Stimulated activated CD4-positive, alpha-beta T cell treated with anti-CD3 and anti-CD28 coated beads, Interleukin-1b, Interleukin-23, amount 100 ng/mL, for 1 hour (primary cell): ENCODE measurements at places on chromosomes 16 and 17.

- no peak for DNase-seq
Observed at GRCh38 chr16:89090669-89091426, 2.8 kb upstream of the ACSF3 start.

DNA sequence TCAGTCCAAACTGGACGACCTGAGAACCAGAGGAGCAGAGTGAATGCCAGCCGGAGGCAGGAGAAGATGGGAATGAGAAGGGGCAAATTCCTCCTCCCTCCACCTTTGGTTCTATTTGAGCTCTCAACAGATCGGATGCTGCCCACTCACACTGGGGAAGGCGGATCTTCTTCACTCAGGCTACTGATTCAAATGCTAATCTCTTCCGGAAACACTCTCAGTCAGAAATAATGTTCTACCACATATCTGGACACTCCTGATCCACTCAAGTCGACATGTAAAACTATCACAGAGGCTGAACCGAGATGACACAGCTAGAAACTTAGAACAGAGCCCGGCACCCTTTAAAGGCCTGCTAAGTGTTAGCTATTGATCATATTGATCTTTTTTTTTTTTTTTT lies 57.4 kb upstream of the GRIN2A start:
- no peak for DNase-seq

- DNase-seq: no peak
Observed at GRCh38 chr17:59219992-59220327, 351 bp upstream of the GDPD1 start.

- no peak for DNase-seq
Observed at GRCh38 chr16:67555795-67556212, 6.5 kb upstream of the CTCF start.

GRCh38 chr17:73719588-73720071 lies 75.4 kb upstream of the SDK2 start:
- DNase-seq: no peak

DNA sequence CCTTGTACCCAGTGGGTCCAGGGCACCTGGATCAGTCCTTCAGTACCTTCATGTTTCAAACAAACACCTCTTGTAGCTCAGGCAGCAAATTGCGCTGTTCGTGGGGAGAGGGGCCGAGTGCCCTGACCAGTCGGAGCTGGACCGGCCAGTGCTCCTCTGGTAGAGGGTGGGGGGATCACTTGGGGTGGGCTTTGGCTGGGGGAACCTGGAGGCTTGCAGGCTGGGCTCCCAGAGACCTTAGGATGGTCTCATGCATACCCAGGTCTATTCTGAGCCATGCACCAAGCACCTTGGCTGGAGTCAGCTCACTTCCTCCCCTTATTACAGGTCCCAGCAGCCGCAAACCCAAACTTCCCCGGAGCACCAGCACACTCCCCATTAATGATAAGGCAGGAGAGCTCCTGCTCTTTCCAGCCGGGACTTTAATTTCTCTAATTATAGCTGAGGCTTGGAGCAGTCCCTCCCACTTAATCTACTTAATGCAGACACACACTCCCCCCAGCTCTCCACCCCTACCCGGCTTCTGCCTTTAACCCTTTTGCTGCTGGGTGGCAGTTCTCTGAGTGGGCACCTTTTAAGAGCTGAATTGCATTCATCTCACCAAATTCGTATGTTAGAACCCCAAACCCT lies 26.3 kb upstream of the MGAT5B start:
- no peak for DNase-seq

DNA sequence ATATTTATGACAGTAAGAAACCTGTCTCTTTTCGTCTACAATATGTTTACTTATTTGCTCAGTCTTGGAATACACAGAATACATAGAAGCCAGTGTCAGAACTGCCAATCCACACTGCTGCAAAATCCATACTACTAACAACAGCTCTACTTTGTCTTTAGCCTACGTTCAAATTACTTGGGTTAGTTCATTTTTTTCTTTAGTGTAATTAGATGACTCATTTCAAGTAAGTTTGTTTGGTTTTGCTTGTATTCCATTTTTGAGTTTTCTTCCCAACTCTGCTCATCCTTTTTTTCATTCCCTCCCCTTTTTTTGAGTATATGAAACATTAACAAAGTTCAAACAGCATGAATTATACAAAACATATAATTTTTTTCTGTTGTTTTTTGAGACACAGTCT lies 16.9 kb downstream of the CMC2 start:
- no peak for DNase-seq

DNA sequence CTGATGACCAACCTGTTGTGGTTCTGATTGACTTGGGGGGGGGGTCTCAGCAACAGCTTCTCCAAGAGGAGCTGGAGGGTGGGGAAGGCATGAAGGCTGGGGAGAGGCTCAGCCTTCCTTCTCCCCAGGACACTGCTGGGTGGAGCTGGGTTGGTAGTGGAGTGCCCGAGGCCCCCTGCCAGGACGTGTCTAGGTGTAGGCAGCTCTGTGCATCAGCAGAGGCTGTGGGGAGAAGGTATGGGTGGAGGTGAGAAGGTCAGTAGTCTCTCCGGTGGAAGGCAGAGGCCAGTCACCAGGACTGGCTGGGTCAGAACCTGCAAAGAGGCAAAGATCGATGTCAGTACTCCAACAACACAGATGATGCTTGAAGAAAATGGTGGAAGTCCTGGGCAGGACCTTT lies 3.9 kb downstream of the CHAD start:
- no peak for DNase-seq

DNA sequence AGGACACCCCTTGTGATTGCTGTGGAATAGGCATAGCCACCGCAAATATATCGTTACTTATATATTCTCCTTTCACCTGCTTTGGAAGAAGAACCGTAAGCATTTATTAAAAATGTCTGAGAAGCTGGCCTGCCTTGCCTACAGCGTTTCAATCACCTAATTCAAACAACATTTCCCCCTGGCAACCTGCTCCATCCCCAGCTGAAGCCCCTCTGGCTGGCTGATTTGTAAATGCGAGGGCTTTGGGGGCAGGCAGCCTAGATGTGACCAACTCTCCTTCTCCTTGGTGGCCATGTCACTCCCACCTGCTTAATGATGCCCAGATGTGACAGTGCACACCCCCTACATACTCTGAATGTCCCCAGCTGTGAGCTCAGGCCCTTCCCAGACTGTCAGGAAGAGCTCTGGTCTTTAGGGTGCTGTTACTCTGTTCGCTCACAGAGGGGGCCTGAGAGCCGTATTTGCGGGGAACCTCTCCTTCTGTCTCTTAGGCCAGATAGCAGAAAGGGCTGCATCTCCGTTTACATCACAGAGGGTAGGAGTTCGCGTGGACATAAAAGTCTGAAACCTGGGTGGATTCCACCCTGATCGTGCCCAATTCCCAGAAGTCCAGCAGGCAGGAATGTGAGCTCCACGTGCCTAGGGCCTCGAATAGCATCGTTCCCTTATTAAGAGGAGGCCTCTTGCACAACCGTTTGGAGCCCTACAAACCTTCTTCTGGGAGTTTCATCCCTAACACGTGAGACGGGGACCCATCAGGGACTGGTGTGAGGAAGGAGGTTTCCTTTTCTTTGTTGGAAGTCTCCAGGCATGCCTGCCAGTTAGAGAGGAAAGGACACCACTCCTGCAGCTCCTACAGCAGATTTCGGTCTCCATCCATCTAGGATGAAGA lies 2.4 kb upstream of the SDK2 start:
- DNase-seq: no peak

DNA sequence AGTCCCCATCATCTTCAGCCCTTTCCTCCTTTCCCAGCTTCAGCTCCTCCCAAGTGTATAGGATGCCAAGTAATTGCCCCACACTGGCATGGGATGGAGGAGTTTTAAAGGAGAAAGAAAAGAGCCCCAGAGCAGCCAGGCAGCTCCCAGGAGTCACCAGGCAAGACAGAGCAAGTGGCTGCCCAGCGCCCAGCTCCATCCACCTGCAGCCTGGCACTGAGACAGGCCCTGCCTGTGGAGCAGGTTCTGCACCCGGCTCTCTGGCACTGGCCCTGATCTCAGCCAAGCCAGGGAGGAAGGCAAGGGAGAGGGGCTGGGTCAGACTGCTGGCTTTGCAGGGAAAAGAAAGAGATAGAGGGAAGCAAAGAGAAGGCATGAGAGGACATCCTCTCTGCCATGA lies 21.7 kb downstream of the FOXN1 start:
- no peak for DNase-seq

DNA sequence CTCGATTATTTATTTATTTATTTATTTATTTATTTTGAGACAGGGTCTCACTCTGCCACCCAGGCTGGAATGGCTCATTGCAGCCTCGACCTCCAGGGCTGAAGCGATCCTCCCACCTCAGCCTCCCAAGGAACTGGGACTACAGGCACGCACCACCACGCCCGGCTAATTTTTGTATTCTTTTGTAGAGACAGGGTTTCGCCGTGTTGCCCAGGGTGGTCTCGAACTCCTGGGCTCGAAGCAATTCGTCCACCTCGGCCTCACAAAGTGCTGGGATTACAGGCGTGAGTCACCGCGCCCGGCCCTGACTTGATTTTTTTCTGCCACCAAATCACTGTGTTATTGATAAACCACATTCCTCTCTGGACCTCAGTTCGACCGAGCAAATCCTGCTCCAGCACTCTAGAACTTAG lies 758 bp upstream of the RPL23A start:
- DNase-seq: no peak

GRCh38 chr17:19686400-19687090 lies 29.8 kb downstream of the SLC47A2 start:
- DNase-seq: no peak

DNA sequence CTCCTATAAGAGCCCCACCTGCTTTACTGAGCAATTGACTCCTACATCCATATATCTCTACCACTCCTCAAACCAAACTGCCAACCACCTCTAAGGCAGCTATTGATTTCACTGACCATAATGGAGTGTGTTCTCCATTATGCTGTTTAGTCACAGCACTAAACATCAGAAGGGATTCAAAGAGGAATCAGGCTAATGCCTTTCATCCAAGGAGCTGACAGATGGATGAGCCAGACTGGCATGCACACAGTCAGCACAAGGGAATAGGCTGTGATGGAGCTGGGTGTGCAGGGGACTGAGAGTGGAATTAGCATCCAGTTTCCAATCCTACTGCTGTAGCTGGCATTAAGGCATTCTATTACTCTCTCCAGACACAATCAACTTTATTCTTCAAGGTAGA lies 88.7 kb upstream of the CCL2 start:
- no peak for DNase-seq
